ENCODE measurements at places on chromosomes 5 and 9.

- no peak for DNase-seq
Observed at GRCh38 chr5:138370537-138370936, 18.1 kb downstream of the KDM3B start.

DNA sequence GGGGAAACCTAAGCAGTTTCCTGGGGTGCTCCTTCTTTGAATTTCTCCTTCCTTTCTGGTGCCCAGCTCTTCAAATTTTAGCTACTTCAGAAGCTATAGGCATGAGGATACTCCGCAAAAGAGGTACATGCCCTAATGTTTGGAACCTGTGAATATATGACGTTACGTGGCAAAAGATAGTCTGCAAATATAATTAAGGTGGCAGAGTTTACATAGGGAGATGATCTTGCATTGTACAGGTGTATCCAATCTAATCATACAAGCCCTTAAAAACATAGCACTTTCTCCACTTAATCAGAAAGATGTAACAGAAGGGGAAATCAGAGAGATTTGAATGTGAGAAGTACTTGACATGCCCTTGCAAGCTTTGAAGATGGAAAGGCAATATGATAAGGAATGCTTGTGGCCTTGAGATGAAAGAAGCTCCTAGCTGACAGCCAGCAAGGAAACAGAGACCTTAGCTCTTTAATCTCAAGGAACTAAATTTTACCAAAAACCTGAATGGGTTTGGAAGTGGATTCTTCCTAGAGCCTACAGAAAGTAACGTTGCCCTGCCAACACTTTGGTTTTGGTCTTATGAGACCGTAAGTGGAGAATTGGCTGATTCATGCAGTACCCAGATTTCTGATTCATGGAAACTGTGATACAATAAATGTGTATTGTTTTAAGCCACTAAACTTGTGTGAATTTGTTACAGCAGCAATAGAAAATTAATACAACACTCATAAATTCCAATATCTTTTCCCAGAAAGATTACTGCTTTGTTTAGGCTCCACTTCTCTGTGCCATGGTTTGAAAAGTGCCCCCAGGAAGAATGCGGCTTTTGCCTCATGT is 268.4 kb downstream of the FAM170A start:
- DNase-seq = no peak

- no peak for DNase-seq
Observed at GRCh38 chr9:37700131-37700530, 49.4 kb downstream of the FRMPD1 start.

DNA sequence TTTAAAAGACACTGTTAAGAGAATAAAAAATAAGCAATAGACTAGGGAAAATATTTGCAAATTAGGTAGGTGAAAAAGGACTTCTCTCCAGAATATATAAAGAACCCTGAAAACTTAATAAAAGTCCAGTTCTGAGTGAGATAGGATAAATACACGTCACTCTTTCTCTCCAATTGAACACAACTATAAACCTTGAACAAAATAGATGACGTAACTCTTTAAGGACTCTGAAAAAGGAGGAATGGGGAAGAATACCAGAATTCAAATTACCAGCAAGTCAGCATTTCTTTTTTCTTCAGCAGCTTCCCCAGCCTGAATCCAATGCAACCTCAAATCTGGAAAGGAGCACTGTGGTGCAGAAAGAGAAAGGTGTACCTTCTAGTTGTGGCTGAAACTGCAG is 6.8 kb upstream of the WDR41 start:
- DNase-seq = no peak

DNA sequence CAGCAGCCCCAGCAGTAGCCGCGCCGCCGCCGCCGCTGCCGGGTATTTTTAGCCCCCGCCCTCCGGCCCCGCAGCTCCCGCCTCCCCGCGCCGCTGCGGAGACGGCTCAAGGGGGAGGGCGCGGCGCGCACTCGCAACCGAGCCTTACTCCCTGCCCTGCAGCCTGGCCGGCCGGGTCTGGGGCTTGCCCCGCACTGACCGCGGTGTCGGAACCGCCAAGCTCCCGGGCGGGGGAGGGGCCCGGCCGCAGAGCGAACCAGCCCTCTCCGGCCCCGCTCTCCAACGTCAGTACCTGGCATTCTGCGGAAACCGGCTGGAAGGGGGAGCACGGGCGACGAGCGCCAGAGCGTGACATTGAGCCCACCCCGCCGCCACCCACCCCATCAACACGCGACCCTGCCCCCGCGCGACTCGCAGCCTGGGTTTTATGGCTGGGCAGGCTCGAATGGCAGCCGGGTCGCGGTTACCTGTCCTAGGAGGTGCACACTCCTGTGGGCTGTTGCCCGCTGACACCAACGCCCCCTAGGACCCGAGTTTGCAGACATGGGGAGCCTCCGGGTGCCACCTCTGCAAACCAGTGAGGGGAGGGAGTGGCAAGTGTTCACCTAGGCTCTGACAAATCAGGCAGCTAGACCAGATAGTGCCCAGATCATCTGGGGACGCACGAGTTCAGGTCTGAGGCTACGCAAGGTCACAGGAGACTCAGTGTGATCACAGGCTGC is at the start of gene ACSL6:
ACSL6 (minus strand) TSS at position 37 of the 722 bp plus-strand sequence. CDS start 105 bp downstream, outside the sequence.
- DNase-seq = no peak

GRCh38 chr5:108312258-108312657 is 69.6 kb downstream of the FBXL17 start:
- DNase-seq = no peak

- no peak for DNase-seq
Observed at GRCh38 chr9:6816581-6816980, 58.8 kb downstream of the KDM4C start.

Data from NCI-H526 (cell line).